ENCODE measurements at places on chromosomes 11 and 22.

DNA sequence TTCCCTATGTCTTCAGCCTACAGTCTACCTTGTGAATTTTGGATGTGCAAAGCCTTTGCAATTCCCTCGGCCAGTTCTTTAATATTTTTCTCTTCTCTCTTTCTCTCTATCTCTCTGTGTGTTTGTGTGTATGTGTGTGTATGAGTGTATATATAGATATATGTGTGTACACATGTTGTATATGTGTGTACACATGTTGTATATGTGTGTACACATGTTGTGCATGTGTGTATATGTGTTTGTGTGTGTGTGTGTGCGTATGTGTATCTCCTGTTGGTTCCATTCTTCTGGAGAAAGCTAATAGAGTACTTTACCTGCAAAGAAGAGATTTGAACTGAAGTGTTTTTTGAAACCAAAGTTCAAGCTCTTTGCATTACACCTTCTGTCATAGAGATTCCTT is 155.0 kb downstream of the LUZP2 start:
- DNase-seq, result no peak

DNA sequence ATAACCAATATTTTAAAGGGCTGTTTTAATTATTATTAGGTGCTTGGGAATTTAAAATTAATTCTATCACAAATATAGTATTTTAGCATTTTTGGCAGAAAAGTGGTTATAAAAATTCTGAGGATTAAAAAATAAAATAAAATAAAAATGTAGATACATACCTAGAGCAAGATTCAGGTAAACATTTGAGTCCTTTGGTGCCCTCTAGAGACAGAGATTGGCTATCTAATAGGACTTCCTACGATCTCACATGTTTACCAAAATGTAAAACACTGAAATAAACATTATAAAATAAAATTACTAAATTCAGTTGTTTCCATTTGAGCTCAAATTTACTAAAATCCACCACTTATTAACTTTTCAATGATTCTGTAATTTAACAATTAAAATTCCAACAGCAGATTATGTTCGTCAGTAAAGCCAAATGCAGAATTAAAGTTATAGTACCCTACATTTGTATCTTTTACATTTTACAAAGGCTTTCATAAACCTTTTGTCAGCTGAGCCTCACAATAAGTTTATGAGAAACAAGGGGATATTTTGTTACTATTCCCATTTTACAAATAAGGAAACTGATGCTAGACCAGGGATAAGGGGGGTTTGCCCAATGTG is 27.7 kb downstream of the SLC36A4 start:
- DNase-seq, result no peak

- no peak for DNase-seq
Observed at GRCh38 chr11:116960930-116961329, 123.5 kb upstream of the APOA1 start.

DNA sequence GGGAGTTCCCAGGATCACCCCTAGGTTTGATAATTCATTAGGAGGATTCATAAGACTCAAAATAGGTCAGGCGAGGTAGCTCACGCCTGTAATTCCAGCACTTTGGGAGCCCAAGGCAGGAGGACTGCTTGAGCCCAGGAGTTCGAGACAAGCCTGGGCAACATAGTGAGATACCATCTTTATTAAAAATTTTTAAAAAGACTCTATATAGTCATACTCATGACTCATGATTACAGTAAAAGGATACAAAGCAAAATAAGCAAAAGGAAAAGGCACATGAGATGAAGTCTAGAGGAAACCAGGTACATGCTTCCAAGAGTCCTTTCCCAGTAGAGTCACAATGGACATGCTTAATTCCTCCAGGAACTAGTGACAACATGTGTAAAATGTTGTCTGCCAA is 13.9 kb upstream of the PTS start:
- no peak for DNase-seq

DNA sequence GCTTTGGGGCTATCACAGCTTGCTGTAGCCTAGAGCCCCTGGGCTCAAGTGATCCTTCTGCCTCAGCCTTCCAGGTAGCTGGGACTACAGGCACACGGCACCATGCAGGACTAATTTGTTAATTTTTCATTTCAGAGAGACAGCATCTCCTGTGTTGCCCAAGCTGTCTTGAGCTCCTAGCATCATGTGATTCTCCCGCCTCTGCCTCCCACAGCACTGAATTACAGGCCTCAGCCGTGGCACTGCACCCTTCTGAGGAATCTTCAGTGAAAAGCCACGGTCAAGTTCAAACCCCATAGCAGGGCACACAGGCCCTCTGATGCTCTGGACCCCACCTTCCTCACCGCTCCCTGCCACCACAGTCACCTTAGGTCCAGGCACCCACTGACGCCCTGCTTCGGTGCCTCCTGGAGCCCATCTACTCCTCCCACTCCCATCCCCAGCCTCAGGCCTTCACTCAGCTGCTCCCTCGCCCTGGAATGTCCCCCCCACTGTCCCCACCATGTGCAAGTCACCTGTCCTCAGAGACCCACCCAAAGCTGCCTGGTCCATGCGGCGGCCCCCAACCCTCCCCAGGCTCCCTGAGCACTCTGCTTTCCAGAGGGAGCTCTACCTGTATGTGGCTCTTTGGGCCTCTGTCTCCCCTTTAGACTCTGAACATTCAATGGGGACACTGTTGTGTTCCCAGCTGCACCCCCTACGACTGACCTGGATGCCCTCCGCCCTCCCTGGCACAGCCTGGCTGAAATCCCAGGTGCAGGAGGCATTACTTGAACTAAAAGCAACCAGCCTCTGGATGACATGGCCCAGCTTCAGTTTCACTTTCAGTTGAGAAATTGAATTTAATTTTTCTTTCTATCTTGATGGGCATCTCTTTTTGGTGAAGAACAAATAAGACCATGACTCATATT is 1.6 kb downstream of the APOL2 start:
- DNase-seq, result no peak

GRCh38 chr11:73001615-73002014 is 140.5 kb downstream of the FCHSD2 start:
- DNase-seq, result no peak

DNA sequence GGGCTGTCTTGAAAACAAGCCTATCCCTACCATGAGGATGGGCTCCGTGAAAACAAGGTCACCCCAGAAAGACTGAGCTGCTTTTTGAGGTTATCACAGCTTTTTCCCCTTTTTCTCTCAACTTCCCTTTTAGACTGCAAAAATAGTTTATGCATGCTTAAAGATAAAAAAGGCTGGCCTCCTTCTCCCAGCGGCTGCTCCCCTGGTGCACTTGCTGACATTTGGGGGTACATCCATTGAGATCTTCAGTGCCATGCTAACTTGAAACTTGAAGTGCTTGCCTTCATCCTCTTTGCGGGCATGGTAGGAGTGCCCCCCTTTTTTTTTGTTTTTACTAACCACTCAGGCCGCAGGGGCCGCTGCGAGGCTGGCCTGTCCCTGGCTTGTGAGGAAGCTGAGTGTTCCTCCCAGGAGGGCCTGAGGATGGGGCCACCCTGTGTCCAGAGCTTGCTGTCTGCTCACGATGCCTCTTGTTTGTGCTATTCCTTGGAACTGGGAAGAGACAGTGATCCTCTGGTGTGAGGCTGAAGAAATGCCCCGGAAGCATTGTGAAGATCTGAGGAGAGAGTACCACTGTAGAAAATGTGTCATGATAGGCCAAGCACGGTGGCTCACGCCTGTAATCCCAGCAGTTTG is 2.2 kb downstream of the TANGO2 start:
- DNase-seq, result no peak

DNA sequence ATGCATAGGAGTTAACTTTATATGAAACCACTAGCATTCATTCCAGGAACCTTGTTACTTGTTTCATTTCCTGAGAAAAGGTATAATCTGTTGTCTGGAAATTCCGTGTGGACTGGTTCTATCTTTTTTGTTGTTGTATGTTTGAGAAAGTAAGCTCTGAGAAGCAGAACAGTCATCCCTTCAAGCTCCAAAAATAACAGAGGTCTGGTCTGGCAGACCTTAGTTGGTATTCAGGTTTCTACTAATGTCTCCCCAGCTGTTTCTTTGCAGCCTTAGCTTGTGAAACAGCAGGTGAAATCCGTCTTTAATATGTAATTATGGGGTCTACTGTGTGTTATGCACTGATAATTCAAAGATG is 2.4 kb downstream of the RNF121 start:
- DNase-seq, result no peak

Data from GM12891 (cell line).